ENCODE measurements at places on chromosomes 5 and 9. TPM values are rescaled to one million over a fixed set of nuclear protein-coding genes. Genes with fewer than 3 reads are reported as not detected.

DNA sequence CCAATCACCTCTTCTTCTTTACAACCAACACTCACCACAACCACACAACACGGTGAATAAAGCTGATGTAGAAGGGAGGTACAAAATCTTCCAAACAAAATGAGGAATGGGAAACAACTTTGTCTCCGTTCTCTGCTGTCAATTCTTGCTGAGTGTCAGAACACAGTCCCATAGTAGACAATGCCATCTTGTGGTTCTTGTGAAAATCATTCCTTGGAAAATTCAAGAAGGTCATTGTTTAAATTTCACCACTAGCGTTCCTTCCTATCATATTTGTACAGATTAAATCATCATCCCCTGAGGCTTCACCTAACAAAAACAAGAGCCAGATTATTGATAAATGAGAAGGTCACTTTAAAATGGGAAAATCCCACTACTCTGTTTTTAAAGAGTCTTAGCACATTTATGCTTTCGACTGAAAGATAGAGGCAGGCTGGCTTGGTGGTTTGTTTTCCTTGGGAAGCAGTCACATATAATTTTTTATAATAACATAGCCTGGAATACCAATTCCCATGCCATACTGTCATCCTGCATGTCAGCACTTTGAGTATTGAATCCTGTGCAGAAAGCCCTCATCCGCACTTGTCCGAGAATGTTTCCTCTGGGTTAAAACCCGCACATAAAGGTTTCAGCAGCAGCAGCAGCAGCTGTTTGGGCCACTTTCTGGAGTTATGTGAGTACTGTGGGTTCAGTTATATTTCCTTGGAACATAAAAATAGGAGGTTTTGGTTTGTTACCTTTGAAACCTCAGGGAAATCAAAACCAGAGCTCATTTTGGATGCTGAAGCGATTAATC lies 395.0 kb upstream of the SMARCA2 start:
- no peak for DNase-seq

DNA sequence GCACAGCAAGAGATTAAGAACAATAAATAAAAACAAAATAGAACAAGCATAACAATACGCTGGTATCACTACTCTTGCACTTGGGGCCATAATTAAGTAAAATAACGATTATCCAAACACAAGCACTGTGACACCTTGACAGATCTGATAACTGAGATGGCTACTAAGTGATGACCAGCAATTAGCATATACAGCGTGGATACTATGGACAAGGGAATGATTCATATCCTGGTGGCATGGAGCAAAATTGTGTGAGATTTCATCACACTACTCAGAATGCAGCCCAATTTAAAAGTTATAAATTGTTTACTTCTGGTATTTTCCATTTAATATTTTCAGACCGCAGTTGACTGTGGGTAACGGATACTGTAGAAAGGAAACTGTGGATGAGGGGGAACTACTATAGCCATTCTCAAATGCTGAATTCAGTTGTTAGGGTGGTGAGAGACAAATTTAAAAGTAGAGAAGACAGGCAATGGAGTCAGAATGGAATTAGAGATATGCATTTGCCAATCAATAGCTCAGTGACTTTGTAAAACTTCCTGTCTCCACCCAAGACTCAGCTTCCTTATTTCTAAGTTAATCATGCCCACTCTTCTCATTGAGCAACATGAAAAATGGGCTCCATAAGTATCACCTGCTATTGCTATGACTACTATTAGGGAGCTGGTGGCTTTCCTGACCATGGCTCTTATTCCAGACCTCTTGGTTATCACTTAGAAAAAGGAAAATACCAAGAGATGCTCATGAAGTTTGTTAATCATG lies 300.8 kb downstream of the TRIM32 start:
- no peak for DNase-seq

DNA sequence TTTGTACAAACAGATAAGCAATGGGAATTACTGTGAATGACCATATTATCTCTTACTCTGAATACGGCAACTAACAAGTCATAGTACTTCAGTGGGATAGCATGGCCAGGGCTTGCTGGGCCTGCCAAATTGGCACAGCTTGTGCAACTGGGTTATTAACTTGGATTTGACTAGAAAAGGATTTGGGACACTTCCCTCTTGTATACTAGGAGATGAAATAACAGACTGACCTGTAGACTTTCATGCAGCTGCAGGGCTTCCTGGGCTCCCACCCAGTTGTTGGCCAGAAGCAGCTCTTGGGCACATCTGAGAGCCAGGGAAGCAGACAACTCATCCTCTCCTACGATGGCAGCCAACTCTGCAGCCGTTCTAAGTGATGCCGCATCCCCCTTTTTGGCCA lies 39.8 kb downstream of the CNOT8 start:
- no peak for DNase-seq

- DNase-seq, result no peak
These were observed 106.0 kb downstream of the ARRDC3 start for GRCh38 chr5:91277093-91277626.

GRCh38 chr5:82058710-82059109 lies 86.9 kb downstream of the ATG10 start:
- no peak for DNase-seq

DNA sequence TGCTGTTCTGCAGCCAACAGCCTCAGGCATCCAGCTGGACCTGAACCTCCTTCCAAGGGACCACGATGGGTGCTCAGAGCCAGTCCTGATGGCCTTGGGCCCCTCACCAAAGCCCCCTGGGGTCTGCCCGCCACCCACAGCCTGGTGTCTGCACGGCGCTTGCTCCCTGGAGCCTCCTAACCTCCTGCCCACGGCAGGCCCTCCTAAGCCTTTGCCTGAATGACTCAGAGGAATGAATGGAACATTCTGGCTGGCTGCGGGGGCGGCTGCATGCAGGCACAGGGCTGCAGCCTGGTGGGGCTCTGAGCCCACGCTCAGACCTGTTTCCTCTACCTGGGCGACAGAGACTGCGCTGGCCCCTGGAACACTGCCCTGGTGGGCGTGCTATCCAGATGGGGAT lies 6.9 kb downstream of the SOHLH1 start:
- DNase-seq, result no peak

GAS1 gene
- 217 TPM for total RNA-seq

GFI1B gene
- total RNA-seq, result 0.14 TPM

Data from uterus (tissue), 4 donors.